ENCODE measurements at places on chromosomes 16 and 17. TPM values are rescaled to one million over a fixed set of nuclear protein-coding genes. Genes with fewer than 3 reads are reported as not detected.

DNA sequence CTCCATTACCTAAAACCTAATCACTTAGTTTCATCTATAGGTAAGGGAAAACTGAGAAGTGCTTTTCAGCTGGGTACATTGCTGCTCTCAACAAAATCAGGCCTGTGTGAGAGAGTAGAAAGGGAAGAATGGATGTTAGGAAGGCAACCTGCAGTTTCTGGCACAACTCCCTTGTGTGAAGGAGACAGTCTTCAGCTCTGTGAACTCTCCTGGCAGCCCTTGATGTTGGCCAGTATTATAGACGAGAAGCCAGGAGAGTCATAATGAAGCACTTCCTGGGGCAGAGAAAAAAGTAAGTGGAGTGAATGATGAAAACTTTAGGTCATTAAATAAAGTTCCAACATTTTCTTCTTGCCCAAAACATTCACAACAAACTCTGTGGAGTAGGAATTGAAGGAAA lies 260.1 kb downstream of the IRX3 start:
- no peak for DNase-seq

GRCh38 chr17:77772461-77772897 lies 186.0 kb upstream of the TNRC6C start:
- DNase-seq: no peak

DNA sequence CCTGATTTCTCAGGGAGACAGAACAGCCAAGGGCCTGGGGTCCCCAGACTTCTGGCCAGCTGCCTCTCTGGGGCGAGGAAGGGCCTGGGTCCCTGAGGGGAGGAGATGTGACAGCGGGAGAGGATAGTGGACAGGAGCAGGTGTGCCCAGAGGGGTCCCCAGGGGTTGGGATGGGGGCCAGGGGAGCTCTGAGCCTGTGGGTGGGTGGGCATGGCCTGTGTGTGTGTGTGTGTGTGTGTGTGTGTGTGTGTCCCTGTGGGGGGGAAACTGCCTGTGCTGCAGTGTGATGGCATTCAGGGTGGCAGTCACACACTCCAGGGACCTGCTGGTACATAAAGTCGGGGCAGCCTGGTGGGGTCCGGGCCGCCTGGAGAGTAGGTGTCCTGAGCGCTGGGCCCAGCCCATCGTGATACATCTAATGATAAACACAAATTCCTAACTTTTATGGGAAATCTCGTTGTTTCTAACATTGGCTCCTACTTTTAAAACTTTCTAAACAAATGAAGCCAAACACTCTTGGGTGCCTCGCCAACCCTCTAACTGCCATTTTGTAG lies 1.4 kb downstream of the ITGB4 start:
- DNase-seq: no peak

DNA sequence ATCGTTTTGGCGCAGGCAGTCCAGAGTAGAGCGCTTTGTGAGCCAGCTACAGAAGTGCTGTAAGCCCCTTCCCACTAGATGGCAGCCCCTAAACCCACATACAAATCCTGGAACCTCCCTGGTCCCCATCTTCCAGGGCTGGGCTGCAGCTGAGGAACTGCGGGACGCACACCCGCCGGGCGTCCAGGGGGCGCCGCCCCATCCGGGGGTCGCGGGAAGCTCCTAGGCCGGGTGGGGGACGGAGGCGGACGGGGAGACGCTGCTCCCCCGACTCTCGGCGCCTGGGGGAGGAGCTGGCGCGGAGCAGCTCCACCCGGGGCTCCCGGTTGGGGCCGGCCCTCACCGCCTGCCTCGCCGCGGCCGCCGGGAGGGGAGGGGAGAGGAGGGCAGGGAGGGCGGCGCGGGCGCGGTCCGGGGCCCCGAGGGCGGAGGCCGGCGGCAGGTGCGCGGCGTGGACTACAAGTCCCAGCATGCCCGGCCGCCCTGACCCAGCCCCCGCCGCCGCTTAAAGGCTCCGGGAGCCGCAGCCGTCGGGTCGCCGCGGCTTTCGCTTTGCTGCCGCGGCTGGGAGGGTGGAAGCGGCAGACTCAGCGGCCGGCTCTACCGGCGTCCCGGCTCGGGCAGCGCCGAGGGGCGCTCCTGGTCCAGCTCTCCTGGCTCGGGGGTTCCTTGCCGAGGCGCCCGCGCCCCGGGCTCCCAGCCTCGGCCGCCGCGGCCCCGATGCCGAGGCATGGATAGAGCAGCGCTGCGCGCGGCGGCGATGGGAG lies at the start of gene KSR1:
Gene KSR1, plus strand, starts transcription at position 535 of the 767 bp plus-strand sequence. Its CDS starts 196 bp downstream, at position 731.
- DNase-seq: peak; percentile 71

DNA sequence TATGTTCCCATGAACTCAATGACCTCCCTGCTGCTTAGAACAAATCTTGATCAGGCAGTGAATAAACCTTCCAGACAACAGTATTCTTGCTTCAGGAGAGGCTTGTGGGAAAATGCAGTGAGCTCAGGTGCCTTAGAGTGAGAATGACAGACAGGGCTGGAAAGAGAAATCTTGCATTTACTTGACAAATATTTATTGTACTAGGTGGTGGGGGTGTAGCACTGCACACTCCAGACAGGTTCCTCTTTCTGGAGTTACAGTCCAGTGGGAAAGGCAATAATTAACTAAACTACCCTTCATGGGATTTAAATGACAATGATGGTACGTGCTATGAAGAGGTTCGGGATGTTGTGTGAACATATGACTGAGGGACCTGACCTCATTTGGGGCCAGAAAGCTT lies 182.9 kb downstream of the SHISA9 start:
- no peak for DNase-seq

DNA sequence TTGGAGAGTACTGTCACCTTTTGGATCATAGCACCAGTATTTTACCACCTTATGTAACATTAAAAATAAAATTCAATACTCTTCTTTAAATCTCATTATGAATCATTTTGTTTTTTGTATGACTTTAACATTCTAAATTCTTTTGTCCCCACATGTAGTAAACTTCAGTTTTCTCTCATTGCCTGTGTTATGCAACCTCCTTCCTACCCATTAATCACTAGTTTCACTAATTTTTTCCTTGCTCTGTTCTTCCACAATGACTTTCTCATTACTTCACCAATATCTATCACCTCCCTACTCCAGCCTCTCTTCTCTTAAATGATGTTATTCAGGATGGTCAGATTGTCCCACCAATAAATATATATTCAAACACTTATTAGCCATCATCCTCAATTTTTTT lies 68.7 kb downstream of the TTC19 start:
- no peak for DNase-seq

GRCh38 chr16:49410226-49410625 lies 36.6 kb downstream of the C16orf78 start:
- DNase-seq: no peak

DNA sequence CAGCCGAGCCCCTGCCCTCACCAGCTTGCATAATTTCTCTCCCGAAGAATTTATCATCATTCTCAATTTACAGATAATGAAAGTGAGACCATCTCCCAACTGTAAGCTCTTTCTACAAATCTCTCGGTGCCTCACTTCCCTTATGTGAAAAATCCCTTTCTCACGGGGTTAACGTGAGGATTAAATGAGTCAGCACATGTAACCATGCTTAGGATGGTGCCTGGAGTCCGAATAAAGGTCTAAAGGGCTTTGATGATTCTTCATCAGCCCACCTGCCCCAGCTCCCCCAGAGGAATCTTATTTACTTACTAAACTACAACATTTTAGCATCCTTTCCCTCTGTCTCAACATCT lies 24.8 kb upstream of the PIK3R6 start:
- DNase-seq: no peak

DNA sequence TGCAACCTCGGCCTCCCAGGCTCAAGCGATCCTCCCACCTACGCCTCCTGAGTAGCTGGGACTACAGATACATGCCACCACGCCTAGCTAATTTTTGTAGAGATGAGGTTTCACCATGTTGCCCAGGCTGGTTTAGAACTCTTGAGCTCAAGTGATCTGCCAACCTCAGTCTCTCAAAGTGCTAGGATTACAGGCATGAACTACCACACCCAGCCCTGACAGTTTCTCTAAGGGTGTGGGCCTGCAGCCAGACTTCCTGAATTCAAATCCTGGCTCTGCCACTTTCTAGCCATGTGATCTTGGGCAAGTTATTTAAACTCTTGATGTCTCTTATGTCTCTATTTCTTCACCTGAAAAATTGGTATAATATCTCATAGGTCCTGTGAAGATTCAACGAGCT lies 5.6 kb downstream of the CUEDC1 start:
- DNase-seq: peak; percentile 71

DNA sequence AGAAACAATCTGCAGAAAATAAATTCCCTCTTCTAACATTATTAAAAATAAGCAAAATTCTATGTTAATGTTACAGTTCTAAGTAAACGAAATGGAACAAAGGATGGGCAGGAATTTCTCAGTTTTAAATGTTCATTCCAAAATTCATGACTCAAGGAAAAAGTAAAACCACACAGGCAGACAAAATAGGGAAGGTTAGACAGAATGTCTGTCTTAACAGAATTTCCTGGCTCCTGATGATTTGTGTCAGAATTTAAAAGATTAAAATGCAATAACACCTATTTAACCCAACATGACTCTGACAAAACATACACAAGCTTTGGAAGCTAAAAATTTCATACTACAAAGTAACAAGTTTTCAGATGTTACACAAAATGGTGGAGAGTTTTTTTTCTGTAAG lies 42.8 kb downstream of the SPOP start:
- no peak for DNase-seq

DNA sequence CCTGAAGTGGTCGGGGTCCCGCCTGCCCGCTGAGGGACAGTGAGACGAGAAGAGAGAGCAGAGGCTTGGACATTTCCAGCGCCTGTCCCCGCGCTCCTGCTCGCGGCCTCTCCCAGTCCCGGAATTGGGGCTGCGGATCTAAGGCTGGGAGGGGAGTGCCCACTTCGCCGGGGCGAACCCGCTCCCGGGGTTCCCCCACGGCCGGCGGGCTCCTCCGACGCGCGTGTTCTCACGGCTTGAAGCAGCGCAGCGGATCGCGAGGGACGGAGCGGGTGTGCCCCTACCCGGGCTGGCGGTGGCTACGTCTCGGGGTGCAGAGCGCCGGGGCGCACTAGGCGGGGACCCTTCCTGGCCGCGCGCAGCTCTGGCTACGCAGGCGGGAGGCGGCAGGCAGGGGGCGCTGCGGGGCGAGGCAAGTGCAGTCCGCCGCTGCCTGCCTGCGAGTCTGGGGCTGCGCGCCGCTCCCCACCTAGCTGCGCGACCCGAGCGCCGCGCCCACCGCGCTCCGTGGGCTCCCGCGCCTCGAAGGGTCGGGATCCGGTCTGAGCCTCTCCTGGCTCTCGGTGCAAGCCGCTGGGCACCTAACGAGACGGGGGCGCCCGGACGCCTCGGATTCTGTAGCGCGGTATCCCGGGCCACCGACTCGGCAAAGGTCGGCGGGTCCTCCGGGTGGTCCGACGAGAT lies 1.2 kb downstream of the NGFR start:
- DNase-seq: peak; percentile 70

ADAD2 gene
- not detected for total RNA-seq

Data from myocyte (in vitro differentiated cells).